ENCODE measurements at places on chromosomes 16 and 17.

- no peak for DNase-seq
Measured at GRCh38 chr17:20273741-20274500, 193.4 kb downstream of the LGALS9B start.

GRCh38 chr17:7823581-7824001, 10.4 kb upstream of the KDM6B start:
- no peak for DNase-seq

DNA sequence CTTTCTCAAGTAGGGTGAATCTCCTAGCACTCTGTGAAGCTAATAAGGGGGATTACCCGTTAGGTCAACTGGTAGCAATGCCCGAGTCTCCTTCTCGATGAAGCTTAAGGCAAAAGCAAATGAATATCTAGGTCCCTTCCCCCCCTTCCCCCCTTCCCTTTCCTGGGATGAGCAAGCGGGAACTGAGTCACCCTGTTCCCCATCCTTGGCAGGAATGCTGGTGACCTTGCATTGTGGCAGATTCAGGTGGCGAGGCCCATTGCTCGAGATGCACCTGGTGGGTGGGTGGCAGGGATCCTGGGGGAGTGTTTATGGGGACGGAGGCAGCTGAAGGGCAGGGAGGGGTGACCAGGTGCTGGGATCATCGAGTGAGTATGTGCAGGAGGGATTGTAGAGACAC, 7.1 kb downstream of the NXPH3 start:
- no peak for DNase-seq

GRCh38 chr16:28549301-28549899, 4.3 kb upstream of the SGF29 start:
- no peak for DNase-seq

DNA sequence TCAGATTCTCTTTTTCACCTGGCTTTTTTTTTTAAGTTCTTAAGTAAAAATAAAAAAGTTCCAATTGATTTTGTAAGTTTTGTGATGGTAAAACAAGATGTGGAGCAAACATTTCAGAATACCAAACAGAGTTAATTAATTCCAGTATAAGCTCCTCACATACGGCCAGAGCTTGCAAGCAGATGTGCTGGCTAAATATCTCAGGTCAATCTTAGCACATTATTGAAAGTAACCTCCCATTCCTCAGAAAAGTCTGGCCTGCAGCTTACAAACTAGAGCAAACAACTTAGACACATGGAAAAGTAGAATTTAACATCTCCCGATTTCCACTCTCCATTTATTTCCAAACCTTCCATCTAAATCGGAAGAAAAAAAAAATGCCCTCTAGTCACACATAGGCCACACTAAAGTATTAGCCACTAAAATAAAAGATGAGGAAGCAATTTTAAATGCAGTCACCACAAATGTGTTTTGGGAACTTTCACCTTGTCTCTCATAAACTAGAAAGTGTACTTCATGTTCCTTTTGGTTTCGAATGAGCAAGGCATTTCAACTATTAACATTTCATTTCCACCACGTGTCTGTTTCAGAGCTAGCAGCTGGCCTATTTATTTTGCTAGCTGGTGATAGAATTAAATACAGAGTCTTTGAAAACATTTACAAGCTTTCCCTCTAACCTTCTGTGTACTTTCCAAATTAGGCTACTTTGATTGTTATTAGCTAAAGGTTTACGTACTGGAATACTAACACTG, 143.3 kb downstream of the STX8 start:
- DNase-seq = peak; percentile 28

DNA sequence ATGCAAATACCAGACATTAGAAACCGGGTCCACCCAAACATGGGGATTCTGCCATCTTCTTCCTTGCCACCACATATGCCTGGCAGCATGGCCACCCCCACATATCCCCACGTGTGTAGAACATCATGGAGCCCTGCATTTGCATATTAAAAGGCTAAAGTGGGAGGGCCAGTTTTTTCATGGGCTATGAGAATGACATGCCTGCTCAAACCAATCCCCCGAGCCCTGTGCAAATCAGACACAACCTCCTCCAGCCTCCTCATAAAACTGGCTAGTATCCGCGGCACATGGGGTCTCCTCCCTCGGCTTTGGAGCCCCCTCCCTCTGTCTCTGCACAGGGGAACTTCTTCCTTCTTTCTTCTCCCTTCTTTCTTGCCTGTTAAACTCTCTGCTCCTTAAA, 174.9 kb upstream of the WSCD1 start:
- no peak for DNase-seq

GRCh38 chr17:76440751-76441362, 12.1 kb downstream of the UBE2O start:
- no peak for DNase-seq

GRCh38 chr17:45751466-45751865, 32.7 kb upstream of the CRHR1 start:
- DNase-seq = no peak

DNA sequence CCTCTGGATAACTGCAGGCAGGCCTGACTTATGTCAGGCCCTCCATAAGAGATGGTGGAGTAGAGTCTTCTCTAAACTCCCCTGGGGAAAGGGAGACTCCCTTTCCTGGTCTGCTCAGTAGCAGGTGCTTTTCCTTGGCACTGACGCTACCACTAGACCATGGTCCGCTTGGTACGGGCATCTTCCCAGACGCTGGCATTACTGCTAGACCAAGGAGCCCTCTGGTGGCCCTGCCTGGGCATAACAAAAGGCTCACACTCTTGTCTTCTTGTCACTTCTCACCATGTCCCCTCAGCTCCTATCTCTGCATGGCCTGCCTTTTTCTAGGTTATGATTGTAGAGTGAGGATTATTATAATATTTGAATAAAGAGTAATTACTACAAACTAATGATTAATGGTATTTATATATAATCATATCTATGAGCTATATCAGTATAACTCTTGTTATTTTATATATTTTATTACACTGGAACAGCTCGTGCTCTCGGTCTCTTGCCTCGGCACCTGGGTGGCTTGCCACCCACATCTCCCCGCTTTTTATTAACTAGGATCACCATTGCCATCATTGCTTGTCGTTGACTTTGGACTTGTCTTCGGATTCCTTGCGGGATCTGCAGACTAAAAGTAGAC, 59.8 kb upstream of the ARL4D start:
- no peak for DNase-seq

DNA sequence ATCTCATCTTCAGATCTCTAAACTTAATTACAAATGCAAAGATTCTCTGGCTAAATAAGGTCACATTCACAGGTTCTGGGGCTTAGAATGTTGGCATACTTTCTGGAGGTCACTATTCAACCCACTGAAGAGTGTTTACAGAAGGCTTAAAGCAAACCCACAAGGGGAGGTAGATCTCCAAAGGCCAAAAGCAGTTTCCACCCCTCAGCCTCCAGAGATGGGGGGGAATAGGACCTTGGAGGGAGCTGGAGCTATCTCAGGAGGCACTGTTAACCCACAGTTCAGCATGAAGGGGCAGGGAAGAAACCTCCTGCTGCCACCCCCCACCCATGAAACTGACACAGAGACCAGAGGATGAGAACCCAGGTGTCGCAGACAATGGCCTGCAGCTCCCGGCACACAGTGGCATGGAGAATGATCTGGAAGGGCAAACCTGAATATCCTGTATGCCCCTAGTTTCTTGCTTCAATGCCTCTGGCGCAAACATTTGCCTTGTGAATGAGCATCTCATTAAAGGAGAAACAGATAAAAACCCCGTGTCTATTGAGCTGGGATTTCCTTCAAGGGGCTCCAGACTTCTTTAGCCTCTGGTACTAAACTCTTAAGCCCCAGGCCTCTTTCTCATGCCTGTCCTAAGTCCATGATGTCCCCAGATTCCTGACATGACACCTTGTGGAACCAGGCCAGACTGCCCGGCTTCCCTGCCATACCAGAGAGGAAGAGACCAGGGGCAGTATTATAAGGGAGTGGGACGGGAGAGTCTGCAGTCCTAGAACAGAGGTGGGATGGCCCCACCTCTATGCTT, 103.1 kb upstream of the CDH5 start:
- DNase-seq = no peak

- DNase-seq = no peak
Measured at GRCh38 chr16:11155284-11155806, 100.7 kb downstream of the SOCS1 start.
